SK-MEL-5 (cell line): ENCODE measurements at places on chromosomes 16 and 17. TPM values are rescaled to one million over a fixed set of nuclear protein-coding genes. Genes with fewer than 3 reads are reported as not detected.

DNA sequence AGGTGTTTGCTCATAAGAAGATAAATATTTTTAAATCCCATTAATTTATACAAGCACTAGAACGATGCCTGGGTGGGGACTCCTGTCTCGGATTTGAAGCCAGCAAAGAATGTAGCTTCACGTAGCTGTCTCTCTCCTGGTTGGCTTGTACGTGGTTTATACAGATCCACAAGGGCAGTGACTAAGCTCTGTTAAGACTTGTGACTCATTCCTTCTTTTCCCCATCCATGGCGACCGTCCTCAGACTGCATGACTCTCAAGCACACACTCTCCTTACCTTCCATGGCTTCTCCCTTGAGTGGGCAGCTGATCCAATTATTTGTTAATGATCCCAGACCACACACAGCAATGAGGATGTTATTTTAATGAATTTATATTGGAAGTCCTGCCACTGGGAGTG lies 679.7 kb upstream of the SOX9 start:
- DNase-seq, result no peak

GRCh38 chr16:3576211-3576610 lies 992 bp downstream of the NLRC3 start:
- no peak for DNase-seq

- DNase-seq, result no peak
These were observed 973 bp upstream of the IL4R start for GRCh38 chr16:27312580-27313421.

GRCh38 chr17:76159157-76159556 lies 18.1 kb upstream of the FOXJ1 start:
- no peak for DNase-seq

DNA sequence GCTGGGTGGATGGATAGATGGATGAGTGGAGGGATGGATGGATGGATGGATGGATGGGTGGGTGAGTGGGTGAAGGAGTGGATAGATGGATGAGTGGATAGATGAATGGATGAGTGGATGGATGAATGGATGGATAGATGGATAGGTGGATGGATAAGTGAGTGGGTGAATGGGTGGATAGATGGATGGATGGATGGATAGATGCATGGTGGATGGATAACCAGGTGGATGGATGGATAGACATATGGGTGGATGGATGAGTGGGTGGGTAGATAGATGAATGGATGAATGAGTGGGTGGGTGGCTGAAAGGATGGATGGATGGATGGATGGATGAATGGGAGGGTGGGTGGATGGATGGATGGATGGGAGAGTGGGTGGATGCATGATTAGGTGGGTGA lies 51.0 kb upstream of the ZC3H18 start:
- no peak for DNase-seq

GRCh38 chr17:37066322-37067255 lies 117.8 kb downstream of the AATF start:
- DNase-seq, result no peak

DNA sequence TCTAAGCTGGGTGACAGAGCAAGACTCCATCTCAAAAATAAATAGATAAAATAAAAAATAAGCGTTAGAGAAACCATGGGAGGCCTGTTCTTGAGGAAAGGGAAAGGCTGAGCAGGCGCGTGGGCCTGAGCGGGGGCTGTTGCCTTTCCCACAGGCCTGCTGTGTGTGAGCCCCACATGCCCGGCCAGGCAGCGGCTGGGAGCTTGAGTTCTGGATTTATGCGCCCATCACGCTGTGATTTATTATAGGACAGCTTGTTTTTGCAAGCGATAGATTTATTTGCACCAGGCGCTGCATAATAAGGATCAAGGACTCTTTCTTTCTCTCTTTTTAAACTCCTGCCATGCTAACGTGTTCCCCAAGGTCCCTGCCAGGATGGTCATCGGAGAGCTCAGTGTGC lies 14.8 kb upstream of the WFDC1 start:
- no peak for DNase-seq

DNA sequence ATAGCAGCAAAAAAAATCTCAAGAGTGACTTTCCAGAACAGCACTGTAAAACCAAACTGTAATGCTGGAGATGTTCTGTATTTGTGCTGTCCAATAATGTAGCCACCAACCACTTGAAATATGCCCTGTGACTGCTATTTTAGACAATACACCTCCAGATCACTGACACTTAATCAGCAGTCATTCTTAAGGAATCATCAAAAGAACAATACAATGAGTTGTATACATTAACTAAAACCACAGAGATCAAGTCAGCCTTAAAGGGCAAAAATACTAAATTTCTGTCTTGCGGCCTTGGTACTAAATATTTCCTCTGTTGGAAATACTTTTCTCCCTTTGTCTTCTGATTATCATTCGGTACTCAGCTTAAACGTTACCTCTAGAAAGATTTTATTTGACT lies 33.6 kb upstream of the ANKFY1 start:
- peak; percentile 63 for DNase-seq

GRCh38 chr16:74455619-74456289 lies 34.5 kb upstream of the CLEC18B start:
- no peak for DNase-seq

- no peak for DNase-seq
These were observed 50.0 kb downstream of the WNT3 start for GRCh38 chr17:46768540-46768870.

DNA sequence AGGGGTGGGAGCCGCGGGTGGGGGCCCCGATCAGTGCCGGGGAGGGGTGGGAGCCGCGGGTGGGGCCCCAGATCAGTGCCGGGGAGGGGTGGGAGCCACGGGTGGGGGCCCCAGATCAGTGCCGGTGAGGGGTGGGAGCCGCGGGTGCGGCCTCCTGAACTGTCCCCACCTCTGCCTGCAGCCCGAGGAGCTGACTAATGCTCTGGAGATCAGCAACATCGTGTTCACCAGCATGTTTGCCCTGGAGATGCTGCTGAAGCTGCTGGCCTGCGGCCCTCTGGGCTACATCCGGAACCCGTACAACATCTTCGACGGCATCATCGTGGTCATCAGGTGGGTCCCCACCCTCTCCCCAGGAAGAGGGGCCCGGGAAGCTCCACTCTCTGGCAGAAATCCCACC lies 20.1 kb downstream of the TPSG1 start:
- DNase-seq, result no peak

GRCh38 chr16:89119661-89120141 lies 26.0 kb downstream of the ACSF3 start:
- DNase-seq, result no peak

DNA sequence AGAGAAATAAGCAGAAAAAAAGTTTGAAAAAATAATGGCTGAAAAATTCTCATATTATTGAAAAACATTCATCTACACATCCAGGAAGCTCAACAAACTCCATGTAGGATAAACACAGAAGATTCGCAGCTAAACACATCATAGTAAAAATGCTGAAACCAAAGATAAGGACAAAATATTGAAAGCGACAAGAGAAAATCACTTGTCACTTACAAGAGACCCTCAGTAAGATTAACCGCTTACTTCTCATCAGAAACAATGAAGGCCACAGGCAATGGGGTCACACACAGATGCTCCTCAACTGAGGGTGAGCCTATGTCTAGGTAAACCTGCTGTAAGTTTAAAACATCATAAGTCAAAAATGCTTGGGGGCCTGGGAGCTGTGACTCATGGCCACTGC lies 38.1 kb upstream of the METRNL start:
- no peak for DNase-seq

GRCh38 chr16:57260294-57260929 lies 15.4 kb downstream of the ARL2BP start:
- DNase-seq, result peak; percentile 75

DNA sequence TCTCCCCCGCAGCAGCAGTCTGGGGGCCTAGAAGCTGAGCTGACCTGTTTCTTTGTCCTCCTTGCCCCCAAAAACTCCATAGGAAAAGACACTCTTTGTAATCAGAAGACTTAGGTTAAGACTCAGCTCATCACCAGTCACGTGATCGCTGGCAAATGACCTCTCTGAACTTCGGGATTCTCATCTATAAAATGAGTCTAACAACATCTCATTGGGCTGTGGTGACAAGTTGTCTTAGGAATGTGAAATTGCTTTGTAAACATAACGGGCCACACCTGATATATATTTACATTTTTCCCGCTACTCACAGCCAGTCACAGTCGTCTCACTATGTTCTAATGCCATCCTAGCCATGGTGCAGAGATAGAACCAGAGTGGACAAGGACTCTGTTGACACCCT lies 86.0 kb upstream of the LHX1 start:
- DNase-seq, result no peak

DNA sequence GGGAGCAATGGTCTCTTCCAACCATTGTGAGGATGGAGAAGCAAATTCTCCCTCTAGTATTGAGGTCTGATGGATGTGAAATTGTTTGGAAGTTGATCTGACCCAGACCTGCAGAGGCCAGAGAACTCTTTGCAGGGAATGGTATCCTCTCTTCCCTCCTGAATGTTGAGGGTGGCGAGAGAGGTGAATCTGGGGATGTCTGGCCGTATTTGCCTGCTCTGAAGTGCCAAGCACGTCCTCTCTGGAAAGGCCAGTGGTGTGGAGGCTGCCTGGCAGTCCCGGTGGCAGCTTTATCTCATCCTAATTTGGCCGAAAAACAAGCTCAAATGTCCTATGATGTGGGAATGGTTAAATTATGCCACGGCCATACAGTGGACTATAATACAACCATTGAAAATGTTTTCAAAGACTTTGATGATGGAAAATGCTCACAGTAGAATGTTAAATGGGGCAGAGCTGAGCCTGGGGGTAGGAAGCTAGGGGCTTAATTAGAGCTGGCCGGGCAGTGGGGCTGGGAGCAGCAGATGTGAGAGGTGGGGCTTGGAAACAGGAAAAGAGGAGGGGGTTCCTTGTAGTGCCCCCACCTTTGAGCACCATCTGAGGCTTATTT lies 30.8 kb downstream of the WSCD1 start:
- DNase-seq, result no peak

DNA sequence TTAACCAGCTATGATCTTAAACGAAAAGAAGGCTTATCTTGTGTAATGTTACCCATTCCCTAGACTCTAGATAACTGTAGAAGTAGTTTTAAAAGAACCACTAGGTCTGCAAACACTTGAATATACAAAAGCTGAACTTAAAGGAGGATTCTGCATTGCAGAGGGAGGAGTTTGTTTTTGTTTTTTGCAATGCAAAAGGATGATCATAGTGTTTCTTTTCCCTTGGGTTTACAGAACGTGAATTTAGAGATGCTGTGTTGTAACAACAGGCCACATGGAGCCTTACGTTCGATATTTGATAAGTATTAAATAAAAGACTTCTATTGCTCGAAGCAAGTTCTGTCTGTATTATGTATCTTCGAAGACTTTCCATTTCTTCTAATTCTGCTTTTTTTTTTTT lies 77.6 kb downstream of the CHD9 start:
- no peak for DNase-seq

DNA sequence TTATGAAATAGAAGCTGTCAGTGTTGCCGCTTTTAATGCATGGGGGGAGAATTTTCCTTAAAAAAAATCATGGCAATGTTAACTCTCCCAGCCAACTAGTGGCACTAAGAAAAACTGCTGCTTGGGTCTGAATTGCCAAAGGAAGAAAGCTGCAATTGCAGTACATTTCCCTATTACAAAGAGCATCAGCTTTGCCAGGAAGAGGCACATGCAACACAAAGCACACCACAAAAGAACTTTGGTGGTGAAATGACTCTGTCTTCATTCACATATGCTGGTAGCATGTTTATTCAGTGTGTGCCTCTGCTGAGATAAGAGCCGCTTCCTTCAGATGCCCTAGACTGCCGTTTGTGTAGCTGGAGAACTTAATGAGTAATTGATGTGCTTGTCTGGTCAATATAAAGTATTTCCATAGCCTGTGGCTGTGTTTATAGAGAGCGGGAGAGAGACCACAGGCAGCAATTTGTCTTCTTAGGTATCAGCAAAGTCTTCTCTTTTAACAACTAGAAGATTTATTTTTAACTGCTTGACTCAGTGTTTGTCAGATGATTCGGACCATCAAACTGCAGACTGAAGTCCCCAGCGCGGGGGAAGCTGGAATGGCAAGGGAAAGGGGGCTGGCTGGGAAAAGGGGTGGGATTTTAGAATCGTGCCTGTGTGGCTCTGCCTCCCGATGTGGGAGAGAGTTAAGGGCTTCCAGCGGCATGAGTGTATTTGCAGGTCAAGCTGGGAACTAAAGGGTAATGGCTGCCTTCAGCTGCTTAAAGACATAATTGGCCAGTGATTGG lies 115.1 kb downstream of the MRTFB start:
- peak; percentile 39 for DNase-seq

GRCh38 chr16:51696376-51696775 lies 545.3 kb upstream of the SALL1 start:
- no peak for DNase-seq

DNA sequence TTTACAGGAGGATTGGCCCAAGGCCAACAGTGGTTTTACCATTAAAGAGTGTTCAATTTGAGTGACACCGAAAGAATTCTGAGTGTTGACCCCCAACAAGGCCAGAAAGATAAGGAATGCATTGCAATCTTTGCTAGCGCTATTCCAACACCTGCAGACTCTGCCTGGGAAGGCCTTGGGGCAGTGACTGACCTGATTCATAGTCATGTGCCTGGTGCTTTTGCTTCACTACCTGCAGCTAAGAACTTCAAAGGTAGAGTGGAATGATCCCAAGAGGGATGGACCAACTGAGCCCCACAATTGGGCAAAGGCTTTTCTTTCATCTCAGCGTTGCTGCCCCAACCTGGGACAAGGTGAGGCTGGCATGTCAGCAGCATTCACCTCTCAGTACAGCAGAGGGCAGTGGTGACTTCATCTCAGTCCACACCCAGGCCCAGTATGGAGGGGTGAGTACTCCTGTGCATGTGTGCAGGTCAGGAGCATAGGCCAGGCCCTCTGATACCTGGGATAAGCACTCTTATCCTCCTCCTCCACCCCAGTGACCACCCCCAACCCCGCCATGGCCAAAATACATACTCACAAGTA lies 149.6 kb upstream of the GNAO1 start:
- DNase-seq, result peak; percentile 60

- no peak for DNase-seq
These were observed 750 bp downstream of the TMEM132E start for GRCh38 chr17:34579979-34580684.

DNA sequence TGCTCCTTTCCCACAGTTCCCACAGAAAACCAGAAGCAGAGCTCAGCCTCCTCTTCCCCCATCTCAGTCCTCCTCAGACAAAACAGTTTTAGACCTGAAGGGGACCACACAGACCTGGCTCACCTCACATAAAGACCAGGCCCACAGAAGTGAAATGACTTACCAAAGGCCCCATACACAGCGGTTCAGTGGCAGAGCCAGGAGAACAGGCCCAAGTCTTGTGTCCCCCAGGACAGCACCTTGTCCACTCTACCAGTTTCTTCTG lies 5.3 kb downstream of the UBTF start:
- no peak for DNase-seq

GRCh38 chr17:78197147-78197832 lies 10.1 kb downstream of the AFMID start:
- no peak for DNase-seq

GRCh38 chr16:54341892-54342776 lies 55.5 kb upstream of the IRX3 start:
- no peak for DNase-seq

Gene ZNF213
- 0.85 and 1.8 TPM in 2 replicates for total RNA-seq

Gene SLC5A10
- total RNA-seq, result 0.11 TPM in 1 of 2 replicates, not detected in the other

Gene KRT15
- 0.13 and 0.61 TPM in 2 replicates for total RNA-seq

Gene LPCAT2
- 42.4 and 42.9 TPM in 2 replicates for total RNA-seq

Gene HOXB7
- total RNA-seq, result 8.9 and 12.1 TPM in 2 replicates

Gene CWC25
- total RNA-seq, result 10.1 and 12.5 TPM in 2 replicates

Gene HOXB1
- not detected in 2 replicates for total RNA-seq

Gene PRM1
- total RNA-seq, result not detected in 2 replicates

Gene PRAC1
- not detected in 2 replicates for total RNA-seq

Gene CCDC144A
- total RNA-seq, result 0.61 TPM in 1 of 2 replicates, not detected in the other

Gene ASPA
- total RNA-seq, result 0.59 and 1.8 TPM in 2 replicates

Gene LLGL1
- total RNA-seq, result 16.9 and 18.0 TPM in 2 replicates
